ENCODE measurements at places on chromosomes 1 and 21. TPM values are rescaled to one million over a fixed set of nuclear protein-coding genes. Genes with fewer than 3 reads are reported as not detected.

The STPG1 gene
- total RNA-seq: 8.6 TPM

The CDCA8 gene
- 35.4 TPM for total RNA-seq

The TMPRSS3 gene
- total RNA-seq: not detected

The PRR9 gene
- total RNA-seq: not detected

The OR6N2 gene
- total RNA-seq: not detected

Data from Caco-2 (cell line).